ENCODE measurements at places on chromosomes 13 and 19. TPM values are rescaled to one million over a fixed set of nuclear protein-coding genes. Genes with fewer than 3 reads are reported as not detected.

GRCh38 chr13:79901336-79901735 lies 420.4 kb downstream of the NDFIP2 start:
- H3K4me1 ChIP-seq, result no peaks in the 10 kb centered on the region
- no peaks in the 10 kb centered on the region for H3K36me3 ChIP-seq
- no peak overlapping the region for H3K27ac ChIP-seq
- H3K27me3 ChIP-seq, result no peaks in the 10 kb centered on the region
- H3K4me3 ChIP-seq, result no peak overlapping the region

DNA sequence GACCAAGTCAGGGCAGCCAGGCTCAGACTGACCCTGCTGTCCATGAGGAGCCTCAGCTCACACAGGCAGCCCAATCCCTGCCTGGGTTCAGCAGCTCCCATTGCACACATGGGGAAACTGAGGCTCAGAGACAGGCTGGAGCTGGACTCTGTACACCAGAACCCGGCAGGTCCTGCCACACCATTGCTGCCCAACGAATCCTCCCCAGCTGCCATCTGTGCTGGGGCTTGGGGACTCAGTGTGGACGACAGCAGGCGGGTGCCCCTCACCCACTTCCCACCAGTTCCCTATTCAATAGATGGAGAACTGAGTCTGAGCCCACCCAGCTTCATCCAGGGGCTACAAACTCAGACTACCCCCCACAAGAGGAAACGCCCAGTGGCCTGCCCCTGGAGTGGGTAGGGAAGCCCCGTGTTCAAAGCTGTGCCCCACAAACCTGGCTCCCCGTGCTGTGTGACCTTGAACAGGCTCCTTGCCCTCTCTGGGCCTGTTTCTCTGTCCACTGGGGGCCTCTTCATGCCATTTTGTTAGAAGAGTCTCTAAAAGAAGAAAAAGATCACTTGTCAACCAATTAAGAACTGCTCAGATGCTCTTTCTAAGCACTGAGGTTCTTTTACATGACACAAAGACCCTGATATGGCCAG lies 50.8 kb downstream of the AP1M1 start:
- H3K27me3 ChIP-seq, result no peaks in the 10 kb centered on the region
- H3K36me3 ChIP-seq, result no peaks in the 10 kb centered on the region
- H3K4me3 ChIP-seq, result no peak overlapping the region
- peaks cover 12% of the 10 kb centered on the region for H3K4me1 ChIP-seq
- no peak for DNase-seq

GRCh38 chr19:29507081-29507860 lies 18.5 kb upstream of the VSTM2B start:
- H3K27ac ChIP-seq, result no peak overlapping the region
- no peaks in the 10 kb centered on the region for H3K4me1 ChIP-seq
- no peak for DNase-seq
- no peaks in the 10 kb centered on the region for H3K36me3 ChIP-seq

KDM4B gene
- total RNA-seq, result 20.6 TPM
